ENCODE measurements at places on chromosomes 12 and 14.

GRCh38 chr14:24323341-24323740 lies 11.5 kb downstream of the ADCY4 start:
- no peak for DNase-seq

- DNase-seq: no peak
Observed at GRCh38 chr12:129195081-129195480, 341.8 kb downstream of the GLT1D1 start.

GRCh38 chr12:96263449-96263902 lies 69.3 kb downstream of the ELK3 start:
- no peak for DNase-seq

GRCh38 chr12:54588110-54588889 lies at the start of gene PPP1R1A:
Gene PPP1R1A, minus strand, starts transcription at chr12:54588659. Its CDS starts 171 bp downstream, at chr12:54588488.
- no peak for DNase-seq

GRCh38 chr12:5280086-5280485 lies 151.8 kb upstream of the NTF3 start:
- DNase-seq: no peak

- DNase-seq: no peak
Observed at GRCh38 chr14:58143106-58143505, 8.9 kb downstream of the ARMH4 start.

GRCh38 chr14:104732931-104733681 lies 9.1 kb downstream of the ADSS1 start:
- no peak for DNase-seq

GRCh38 chr12:4280351-4281163 lies 7.0 kb downstream of the CCND2 start:
- no peak for DNase-seq
